ENCODE measurements at places on chromosomes 12 and 14.

- no peak for DNase-seq
These were observed 26.2 kb downstream of the WNK1 start for GRCh38 chr12:778615-779014.

GRCh38 chr12:84069198-84069597 lies 843.4 kb downstream of the SLC6A15 start:
- DNase-seq = no peak

DNA sequence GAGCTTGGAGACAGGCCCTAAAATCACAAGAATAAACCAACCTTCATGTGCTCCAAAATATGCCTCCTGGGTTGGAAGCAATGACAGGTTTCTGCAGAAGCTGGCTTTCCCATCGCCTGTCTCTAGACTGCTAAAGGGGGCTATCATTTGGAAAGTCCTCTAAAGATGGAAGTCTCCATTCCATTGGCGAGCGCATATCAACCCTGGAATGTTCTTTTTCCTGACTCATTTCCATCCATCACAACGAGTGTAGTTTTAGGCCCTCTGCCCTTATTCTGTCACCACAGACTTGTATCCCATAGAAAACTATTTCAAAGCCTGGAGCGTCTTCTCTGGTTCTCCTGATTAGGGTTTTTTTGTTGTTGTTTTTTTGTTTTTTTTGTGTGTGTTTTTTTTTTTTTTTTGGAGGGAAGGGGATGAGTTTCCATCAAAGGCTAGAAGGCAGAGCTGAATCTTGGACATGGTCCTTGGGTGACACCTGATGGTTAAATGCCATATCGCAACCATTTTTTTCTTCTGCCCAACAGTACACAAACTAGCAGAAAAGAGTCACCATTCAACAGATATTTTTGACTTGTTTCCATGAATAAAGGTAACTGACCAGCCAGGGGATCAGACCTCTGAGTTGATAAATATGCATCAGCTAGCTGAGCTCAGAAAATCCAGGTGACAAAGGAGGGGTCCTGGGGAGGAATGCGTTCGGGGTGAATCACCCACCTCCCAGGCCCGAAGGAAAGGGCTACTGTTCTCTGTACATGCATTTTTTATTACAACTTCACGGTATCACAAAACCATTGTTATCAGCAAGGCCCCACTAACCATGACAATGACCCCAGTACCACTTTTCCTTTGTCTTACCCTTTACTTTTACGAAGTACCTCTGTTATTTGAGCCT lies 40.5 kb downstream of the KCNA5 start:
- no peak for DNase-seq

DNA sequence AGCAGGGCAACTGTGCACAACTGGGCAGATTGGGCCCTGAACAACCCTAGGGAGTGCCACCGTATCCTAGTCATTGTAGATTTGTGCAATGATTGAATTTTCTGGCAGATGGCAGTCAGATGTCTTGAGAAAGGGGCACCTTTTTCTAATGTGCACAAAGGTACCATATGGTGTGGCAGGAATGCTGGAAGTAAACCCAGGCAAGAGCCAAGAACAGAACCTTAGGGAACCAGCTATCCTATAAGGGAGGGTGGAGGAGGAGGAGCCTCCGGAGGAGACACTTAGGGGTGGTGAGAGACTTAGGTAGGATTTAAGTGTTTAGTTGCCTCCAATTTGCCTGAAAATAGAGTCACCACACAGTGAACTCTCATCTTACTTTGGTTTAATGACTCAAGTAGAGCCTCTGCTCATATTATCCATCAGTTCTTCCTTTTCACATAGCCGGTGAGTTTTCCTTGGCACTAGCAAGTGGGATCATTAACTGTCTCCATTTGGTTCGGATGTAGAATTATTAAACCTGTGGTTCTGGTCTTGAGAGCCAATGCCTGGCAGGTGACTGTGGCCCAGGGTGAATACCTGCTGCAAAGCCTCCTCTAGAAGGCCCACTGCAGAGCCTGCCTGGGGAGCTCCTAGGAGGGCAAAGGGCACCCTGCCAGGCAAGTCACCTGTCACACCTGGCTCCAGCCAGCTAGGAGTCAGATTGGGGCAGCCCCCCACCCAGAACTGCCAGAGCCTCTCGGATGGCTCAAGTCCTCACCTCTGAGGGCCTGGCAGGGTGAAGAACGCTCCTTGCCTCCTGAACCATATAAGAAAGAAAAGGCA lies 184.4 kb upstream of the HIF1A start:
- DNase-seq = no peak

GRCh38 chr14:33774723-33775470 lies 176.0 kb downstream of the EGLN3 start:
- DNase-seq = no peak

- no peak for DNase-seq
These were observed 251.6 kb downstream of the TRHDE start for GRCh38 chr12:72523754-72524153.

- DNase-seq = no peak
These were observed 70.1 kb upstream of the VRK1 start for GRCh38 chr14:96727073-96727472.

All from T follicular helper cell (primary cell).